ENCODE measurements at places on chromosomes 4 and X.

- no peak for DNase-seq
These were observed 155.8 kb downstream of the PPP3CA start for GRCh38 chr4:101191302-101192098.

DNA sequence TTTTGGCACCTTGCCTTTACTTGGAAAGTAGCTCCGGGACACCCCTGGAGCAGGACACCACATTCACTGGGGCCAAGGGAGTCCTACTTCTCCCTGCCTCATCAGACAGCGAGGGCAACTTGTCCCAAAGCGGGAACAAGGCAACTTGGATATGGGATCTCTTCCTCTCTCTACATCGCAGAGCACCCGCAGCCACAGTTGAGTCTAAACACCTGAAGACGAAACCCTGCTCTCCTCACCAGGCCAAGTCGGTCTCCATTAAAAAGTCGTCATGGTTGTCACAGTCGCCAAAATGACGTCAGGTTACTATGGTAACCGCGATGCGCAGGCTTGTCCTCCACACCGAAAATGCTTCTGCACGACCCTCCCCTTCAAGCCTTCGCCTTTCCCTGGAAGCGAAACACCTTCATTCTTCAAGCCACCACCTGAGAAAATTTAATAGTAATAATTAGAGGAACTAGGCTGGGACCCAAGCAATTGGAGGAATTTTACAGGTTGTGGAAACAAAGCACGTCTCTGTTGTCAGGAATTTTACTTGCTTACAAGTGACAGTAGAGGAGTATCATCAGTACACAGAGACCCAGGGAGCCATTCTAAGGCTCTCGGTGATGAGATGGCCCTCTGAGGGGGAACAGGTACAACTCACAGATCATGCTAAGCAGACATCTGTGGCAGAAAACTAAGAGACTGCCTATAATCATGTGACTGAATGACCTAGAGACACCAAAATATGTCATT lies 30.5 kb upstream of the TCEAL4 start:
- DNase-seq = peak; percentile 71

- DNase-seq = no peak
These were observed 38.0 kb upstream of the SPARCL1 start for GRCh38 chr4:87567191-87567590.

DNA sequence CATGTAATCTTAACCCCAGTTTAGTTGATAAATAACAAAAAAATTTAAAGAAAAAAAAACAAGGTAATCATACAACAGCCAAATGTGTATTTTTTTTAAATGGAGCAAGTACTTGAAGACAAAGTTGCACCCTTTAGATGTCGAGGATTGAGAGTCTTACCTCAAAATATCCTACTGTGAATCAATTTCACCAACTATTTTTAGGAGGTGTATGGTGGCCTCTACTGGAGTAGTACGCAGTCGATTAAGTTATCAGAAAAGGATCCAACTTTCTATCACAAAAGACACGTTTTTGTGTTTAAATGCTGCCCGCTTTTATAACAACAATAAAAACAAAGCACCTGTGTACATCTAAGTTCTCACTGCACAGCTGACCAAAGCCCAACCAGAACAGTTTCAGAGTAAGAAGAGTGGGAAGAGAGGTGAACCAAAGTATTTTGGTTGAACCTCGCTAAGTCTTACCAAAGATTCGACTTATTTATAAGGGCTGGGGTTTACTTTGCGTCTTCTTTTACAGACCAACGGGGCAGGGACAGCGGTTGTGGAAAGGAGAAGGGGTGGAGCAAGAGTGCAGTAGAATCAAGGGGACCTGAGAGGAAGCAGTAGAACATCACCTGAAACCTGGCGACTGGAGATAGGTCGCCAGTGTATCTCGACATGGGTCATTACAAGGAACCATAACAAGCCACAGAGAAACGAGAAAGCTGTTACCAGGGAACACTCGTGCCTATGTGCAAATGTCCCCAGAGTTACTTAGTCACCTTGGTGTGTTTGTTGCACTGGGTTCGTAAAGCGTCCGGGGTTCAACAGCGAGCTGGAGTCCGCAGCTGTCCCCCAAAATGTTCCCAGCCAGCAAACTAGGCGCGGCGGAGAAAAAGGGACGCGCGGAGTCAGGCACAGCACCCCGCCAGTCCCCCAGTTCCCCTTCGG lies 1.1 kb downstream of the RPS6KA6 start:
- DNase-seq = no peak

- no peak for DNase-seq
These were observed 73.8 kb downstream of the FBXW7 start for GRCh38 chr4:152462047-152462446.

GRCh38 chr4:11367371-11367770 lies 61.3 kb downstream of the HS3ST1 start:
- DNase-seq = no peak

DNA sequence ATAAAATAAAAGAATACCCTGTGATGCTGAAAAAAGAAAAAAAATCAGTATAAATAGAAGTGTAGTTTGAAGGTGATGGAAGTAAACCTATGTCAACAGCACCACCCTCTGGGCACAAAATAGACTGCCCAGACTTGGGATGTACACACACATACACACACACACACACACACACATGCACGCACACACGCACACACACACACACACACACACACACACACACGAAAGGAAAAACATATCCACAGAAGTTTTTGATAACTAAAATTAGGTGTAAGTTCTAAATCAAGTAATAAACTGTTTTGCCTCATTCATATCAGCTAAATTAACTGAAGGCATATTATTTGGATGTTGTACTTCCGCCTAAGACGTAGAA lies 40.5 kb downstream of the ANXA5 start:
- DNase-seq = peak; percentile 14

GRCh38 chr4:168673476-168673875 lies 176.6 kb downstream of the PALLD start:
- DNase-seq = no peak

DNA sequence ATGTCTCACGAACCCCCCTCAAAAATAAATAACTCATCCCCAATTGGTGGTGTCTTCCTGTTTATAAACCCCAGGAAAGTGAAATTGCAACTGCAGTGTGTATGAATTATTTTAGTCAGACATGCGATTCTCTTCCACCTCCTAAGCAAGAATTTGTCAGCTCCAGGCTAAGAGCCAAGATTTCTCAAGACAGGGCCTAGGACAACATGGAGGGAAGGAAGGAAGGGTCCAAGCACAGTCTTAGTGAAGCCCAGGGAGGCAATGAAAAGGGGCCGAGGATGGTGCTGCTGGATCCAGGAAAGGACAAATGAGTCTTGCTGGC lies 20.0 kb downstream of the SH3KBP1 start:
- no peak for DNase-seq

DNA sequence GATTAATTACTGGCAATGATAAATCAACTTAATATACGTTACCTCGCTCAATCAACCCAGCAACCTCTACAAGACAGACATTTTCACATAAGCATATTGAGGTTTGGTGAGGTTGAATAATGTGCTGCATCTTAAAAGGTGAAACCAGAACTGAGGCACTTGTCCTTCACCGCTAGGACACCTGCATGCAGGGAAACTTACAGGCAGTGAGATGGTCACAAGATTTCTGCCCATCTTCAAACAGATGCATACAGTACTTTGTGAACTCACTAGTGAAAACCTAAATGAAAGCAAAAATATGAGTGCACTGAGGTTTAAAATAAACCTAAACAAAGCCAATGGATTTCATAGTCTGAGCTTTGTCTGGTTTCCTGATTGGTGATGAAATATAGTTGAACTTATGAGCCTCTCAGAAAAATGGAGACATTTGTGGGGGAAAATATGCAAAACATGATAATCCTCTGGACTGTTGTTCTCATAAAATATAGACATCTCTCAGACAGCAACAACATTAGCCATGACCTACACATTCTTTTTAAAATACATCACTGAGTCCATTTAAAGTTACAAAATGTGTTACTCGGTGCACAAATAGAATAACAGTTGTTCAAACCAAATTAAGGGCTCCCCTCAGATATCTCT lies 20.9 kb upstream of the PRSS12 start:
- no peak for DNase-seq

DNA sequence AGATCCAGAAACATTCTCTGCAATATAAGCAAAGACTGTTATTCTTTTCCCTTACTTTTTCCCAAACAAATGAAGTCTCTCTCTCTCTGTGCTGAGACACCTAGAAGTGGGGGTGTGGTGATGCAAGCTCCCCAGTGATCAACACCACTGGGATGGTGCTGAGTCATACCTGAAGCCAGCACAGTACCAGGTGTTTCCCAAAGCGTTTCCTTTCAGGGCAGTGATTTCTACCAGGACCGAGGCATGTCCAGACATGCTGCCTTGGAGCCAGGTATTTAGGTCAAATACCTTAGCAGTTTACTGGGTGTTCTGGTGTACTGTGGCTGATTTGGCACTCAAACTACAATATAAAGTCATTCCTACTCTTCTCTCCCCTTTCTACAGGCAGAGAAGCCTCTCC lies 726.5 kb downstream of the FAM133A start:
- DNase-seq = no peak

GRCh38 chrX:44462850-44463249 lies 79.8 kb downstream of the FUNDC1 start:
- no peak for DNase-seq

DNA sequence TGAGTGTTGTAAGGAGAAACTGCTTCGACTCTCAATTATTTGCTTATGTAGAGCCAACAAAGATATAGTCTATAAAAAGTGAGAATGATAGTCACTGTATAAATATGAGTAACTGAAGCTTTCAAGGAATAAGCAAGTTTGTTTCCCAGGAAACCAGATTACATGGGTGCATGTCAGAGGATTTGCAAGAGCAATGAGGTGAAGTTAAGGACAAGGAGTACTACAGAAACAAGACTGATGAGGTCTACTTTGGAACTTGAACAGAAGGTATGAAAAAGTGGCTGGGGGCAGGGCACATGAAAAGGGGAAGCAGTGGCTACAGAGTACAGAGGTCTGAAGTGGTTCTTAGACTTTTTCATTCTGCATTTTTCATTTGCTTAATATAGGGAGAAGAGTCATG lies 321.0 kb upstream of the CXXC4 start:
- no peak for DNase-seq

All from stimulated activated naive CD8-positive, alpha-beta T cell treated with anti-CD3 and anti-CD28 coated beads, Interleukin-15, Interleukin-2, amounts not matched to agents 100 U/mL and 50 U/mL, for 24 hours (primary cell).